Cardiac atrium fibroblast (primary cell): ENCODE measurements at places on chromosomes 4 and X. TPM values are rescaled to one million over a fixed set of nuclear protein-coding genes. Genes with fewer than 3 reads are reported as not detected.

Gene PRR32
- not detected in 2 replicates for total RNA-seq

Gene DRP2
- 0.49 and 1.3 TPM in 2 replicates for total RNA-seq

Gene CXorf65
- total RNA-seq = not detected in 2 replicates

Gene BRS3
- total RNA-seq = not detected in 2 replicates

Gene PLS3
- 157 and 207 TPM in 2 replicates for total RNA-seq

Gene SLIT2
- 12.8 and 24.1 TPM in 2 replicates for total RNA-seq

Gene TLL1
- under 0.01 and 0.16 TPM in 2 replicates for total RNA-seq

Gene DRD5
- total RNA-seq = not detected in 2 replicates

Gene DOK7
- not detected in 2 replicates for total RNA-seq

Gene SETD7
- 47.7 and 48.4 TPM in 2 replicates for total RNA-seq

Gene PITX2
- total RNA-seq = not detected in 2 replicates

Gene CASP6
- 9.4 and 12.5 TPM in 2 replicates for total RNA-seq

Gene MXRA5
- total RNA-seq = 0.49 TPM in 1 of 2 replicates, not detected in the other

Gene CXXC4
- not detected in 2 replicates for total RNA-seq

Gene IL21
- total RNA-seq = not detected in 2 replicates

Gene POLR2B
- 65.7 and 81.2 TPM in 2 replicates for total RNA-seq

Gene MAGEA12
- not detected in 2 replicates for total RNA-seq

Gene ANOS1
- total RNA-seq = 9.7 and 15.4 TPM in 2 replicates

Gene AFF2
- total RNA-seq = 0.18 and 0.65 TPM in 2 replicates

Gene SOWAHB
- not detected in 2 replicates for total RNA-seq

Gene PDCL2
- total RNA-seq = not detected in 2 replicates

Gene PPP4R3C
- total RNA-seq = not detected in 2 replicates

Gene EXOSC9
- 27.6 and 33.5 TPM in 2 replicates for total RNA-seq

Gene KLHL13
- 3.2 and 5.1 TPM in 2 replicates for total RNA-seq

Gene ARHGAP24
- total RNA-seq = 41.2 and 42.4 TPM in 2 replicates

Gene HSD17B10
- total RNA-seq = 89.4 and 123 TPM in 2 replicates

Gene CENPVL1
- total RNA-seq = not detected in 2 replicates

Gene PSAPL1
- under 0.01 and 0.65 TPM in 2 replicates for total RNA-seq

Gene GPR101
- not detected in 2 replicates for total RNA-seq

Gene PDLIM3
- 121 and 137 TPM in 2 replicates for total RNA-seq

Gene RHOH
- not detected in 2 replicates for total RNA-seq
